ENCODE measurements at places on chromosomes 4 and X. TPM values are rescaled to one million over a fixed set of nuclear protein-coding genes. Genes with fewer than 3 reads are reported as not detected.

SLC10A6 gene
- 1.4 TPM for total RNA-seq

DNA sequence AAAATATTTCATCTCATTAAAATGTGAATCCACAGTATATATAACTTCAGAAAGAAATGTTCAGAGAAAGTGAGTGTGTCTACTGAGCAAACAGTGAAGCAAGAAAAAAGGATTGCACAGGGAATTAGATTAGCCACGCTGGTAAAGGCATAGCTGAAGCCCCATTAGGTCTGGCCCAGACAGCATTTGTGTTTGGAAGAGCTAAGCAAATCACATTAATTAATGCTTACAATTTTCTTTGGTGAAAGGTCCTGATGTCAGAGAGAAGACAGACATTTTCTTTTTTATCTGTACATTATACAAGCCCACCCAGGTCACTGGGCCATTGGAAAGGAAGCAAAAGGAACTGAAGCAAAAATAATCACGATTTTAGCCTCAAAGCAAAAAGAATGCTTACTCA is 354.6 kb downstream of the GRID2 start:
- no peak for DNase-seq

GRCh38 chr4:84529169-84529751 is 30.2 kb upstream of the NKX6-1 start:
- DNase-seq = no peak

MAGEE2 gene
- total RNA-seq = 0.12 TPM

DNA sequence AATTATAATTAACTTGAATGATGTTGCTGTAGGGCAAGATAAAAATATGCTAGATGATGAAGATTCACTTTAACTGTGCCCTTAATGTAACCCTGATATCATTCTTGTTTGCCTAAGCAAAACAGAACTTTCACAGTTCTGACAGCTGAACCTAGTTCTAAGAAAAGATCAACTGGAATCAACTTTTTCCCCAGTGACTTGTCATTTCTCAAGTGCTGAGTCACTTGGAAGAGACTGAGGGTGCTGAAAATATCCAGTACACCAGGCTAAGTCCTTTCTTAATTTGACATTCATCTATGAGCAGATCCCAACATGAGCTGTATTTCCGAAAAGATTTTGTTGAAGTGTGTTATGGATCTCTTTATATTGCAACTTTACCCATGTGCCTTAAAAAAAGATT is 140.4 kb downstream of the MID1IP1 start:
- DNase-seq = no peak

BRS3 gene
- total RNA-seq = not detected

TIGD4 gene
- 0.10 TPM for total RNA-seq

RNF128 gene
- 0.74 TPM for total RNA-seq

DNA sequence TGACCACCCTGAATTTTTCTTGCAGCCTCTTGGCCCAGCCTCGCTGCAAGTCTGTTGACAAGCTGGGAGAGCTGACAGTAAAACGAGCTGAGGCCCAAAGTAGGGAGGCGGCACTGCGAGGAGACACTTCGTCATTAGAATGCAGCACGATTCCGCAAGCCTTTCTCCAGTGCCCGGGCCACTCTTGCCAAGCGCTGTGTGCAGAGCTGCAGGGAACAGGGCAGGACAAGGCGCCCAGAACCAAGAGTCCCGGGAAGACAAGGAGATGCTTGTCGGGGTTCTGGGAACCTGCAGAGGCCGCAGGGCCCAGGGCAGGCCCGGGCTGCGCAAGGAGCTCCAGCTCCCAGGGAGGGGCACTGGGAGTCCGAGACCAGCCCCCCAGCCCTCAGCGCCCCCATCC is 187.1 kb downstream of the BCOR start:
- DNase-seq = no peak

FRMD7 gene
- not detected for total RNA-seq

- no peak for DNase-seq
Observed at GRCh38 chrX:74297766-74298165, 6.2 kb upstream of the ZCCHC13 start.

GRCh38 chrX:129637217-129638109 is 17.3 kb downstream of the APLN start:
- peak; percentile 65 for DNase-seq

- no peak for DNase-seq
Observed at GRCh38 chrX:21779095-21779494, 21.2 kb upstream of the SMPX start.

GRCh38 chrX:13212191-13212651 is 107.6 kb downstream of the ATXN3L start:
- DNase-seq = no peak

DNA sequence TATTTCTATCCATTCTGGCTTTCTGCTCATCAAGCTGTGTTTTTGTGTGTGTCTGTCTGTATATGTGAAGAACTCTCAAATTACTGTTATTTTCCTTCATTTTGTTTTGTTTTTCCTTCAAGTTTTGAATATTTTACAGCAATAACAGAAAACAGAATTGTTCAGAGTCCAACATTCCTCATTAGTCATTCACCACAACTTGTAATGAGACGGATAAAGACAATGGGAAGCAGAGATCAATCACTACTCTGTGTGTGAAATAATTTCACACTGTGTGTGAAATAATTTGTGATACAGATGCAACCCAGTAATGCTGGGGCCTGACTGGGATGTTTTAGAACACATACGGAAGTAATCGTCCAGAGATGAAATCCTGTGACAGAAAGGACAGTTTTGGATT is 55.2 kb downstream of the HPGD start:
- DNase-seq = no peak

GRCh38 chrX:152992115-152992514 is 1.8 kb downstream of the PNMA5 start:
- no peak for DNase-seq

DNA sequence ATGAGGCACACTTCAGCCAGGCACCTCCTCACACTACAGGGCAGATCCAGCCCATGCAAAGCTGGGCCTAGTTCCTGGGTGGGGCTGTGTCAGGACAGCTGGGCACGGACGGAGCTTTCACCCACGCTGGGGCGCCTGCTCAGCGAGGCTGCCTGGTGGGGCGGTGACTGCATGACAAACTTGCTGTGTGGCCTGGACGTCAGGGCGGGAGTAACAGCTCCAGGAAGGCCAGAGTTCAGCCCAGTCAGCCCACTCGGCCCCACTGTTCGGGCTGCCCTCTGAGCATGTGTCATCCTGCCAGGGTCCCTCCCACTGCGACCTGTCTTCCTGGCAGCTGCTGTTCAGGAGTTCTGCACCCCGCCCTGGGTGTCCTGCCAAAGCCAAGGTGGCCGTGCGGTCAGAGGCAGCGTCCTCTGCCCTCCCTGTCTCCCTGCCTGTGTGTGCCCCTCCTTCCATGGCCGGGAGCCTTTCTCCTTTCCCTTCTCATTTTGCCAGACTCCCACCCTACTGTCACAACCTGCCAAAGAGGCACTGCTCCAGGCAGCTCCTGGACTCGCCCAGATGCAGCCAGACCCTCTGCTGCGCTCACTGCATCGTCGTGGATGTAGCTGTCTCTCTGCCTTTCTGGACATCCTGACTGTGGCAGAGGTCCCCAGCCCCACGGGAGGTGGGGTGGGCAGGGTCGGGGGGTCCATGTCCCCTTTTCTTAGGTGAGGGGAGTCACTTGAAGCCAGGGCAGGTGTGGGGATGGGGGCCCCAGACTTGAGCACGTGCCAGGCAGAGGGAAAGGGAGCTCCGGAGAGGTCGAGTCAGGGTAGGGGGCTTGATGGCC is 33.0 kb upstream of the KIAA0232 start:
- peak; percentile 83 for DNase-seq

DNA sequence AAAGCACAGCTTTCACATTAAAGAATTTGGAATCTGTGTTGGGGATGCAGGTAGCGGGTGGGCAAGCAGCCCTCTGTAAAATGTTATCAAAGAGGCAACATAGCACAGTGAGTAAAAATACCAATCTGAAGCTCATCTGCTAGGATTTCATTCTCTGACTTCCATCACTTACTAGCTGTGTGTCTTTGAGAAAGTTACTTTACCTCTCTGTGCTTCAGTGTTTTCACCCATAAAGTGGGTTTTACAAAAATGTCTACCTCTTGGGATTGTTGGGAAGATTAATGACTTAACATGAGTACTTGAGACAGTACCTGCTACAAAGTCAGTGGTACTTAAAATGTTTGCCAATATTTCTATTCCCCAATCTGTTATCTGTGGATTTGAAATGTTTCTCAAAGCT is 7.9 kb upstream of the DCUN1D4 start:
- DNase-seq = no peak

FRG2 gene
- not detected for total RNA-seq

DNA sequence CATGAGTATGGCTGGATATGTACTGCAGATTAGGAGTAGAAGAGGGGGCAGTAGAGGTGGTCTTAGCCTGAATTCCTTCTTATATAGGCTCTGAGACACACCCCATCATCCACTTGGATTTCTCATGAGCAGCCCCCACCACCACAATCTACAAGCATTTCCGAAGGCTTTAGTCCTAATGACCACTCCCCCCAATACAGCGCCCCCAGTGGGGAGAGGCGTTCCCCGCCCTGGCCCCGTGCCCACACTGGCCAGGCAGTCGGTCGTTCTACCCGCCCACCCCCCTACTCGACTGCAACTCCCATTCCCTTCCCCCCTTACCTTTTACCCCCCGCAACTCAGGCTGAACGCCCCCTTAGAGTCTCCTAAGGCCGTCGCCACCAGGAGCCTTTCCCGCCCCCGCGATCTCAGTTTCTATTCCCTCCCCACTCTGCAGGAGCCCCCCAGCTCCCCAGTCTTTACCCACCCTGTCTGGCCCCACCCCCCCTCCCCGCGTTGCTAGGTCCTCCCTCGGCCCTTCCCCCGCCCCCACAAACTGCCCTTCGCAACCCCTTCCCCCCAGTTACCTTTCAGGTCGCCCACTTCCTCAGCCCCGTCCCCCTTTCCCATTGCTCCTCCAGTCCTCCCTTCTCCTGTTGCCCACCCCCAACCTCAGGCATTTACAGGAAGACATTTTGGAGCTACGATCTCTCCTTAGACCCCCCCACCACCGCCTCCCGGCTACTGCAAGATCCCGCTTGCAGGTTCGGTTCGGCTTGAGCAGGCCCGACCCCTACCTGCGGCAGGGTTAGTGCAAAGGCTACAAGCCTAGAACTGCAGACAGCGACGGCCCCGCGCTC is 468 bp downstream of the ZMYM3 start:
- DNase-seq = no peak

SRPK3 gene
- total RNA-seq = 24.1 TPM

GRCh38 chrX:152991123-152991522 is 2.8 kb downstream of the PNMA5 start:
- no peak for DNase-seq

DNA sequence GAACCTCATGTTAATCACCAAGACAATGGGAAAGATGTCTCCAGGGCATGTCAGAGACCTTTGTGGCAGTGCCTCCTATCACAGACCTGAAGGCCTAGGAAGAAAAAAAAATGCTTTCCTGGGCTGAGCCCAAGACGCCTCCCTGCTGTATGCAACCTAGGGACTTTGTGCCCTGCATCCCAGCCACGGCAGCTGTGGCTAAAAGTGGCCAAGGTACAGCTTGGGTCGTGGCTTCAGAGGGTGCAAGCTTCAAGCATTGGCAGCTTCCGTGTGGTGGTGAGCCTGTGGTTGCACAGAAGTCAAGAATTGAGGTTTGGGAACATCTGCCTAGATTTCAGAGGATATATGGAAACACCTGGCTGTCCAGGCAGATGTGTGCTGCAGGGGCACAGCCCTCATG is 40.5 kb downstream of the SPANXN3 start:
- DNase-seq = no peak

GRCh38 chr4:112510291-112511092 is 5.5 kb downstream of the NEUROG2 start:
- DNase-seq = no peak

HGFAC gene
- 0.38 TPM for total RNA-seq

HS6ST2 gene
- 0.06 TPM for total RNA-seq

GRCh38 chr4:53089936-53090729 is 228.0 kb downstream of the RASL11B start:
- DNase-seq = no peak

- DNase-seq = no peak
Observed at GRCh38 chr4:110860901-110861300, 238.0 kb upstream of the PITX2 start.

XAGE1A gene
- not detected for total RNA-seq

DNA sequence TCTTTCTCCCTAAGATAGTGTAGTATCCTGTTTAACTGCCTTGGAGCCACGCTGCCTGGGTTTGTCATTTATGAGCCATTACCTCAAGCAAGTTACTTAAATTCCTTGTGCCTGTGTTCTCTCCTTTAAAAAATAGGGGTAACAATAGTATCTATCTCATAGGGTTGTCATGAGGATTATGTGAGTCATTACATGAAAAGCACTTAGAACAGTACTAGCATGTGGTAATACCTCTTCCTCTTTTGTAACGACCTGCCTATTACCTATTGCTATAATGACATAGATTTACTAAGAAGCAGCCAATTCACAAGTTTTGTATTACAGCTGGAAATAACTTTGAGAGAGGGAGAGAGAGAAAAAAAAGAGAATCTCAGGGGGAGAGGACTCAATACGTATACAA is 834.7 kb downstream of the RAPGEF2 start:
- DNase-seq = no peak

CT45A5 gene
- total RNA-seq = not detected

GRCh38 chrX:119359618-119360382 is 39.3 kb upstream of the SLC25A43 start:
- DNase-seq = no peak

DNA sequence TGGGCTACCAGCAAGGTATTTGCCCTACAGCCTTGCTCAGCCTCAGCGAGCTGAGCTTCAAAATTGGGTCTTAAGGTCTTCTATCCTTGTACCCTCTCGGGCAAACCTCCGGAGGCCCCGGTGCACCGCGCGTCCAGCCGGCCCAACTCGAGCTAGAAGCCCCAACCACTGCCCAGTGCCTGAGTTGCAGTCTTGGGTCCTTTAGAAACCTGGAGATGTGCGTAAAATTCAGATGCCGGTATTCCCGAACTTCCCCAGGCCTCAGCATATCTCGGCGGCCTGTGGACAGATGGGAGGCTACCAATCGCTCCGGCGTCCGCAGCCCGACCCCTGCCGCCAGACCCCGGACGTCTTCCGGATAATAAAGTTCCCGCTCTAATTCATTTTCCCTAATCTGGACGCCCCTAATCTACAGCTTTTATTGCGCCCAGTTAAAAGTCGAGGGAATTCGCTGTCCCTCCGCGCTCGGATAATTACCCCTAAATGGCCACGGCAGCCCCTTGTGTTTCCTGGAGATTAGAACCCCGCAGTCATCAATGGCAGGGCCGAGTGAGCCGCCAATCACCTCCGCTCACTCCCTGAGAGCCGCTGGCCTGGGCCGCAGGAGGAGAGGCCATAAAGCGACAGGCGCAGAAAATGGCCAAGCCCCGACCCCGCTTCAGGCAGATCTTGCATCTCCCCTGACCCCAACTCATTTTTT is 1.5 kb upstream of the MSX1 start:
- DNase-seq = no peak

Data from left cardiac atrium (tissue), 4 donors.